GM20000 (cell line): ENCODE measurements at places on chromosomes 3 and 15.

- DNase-seq: no peak
Measured at GRCh38 chr3:166367947-166368533, 530.8 kb upstream of the BCHE start.

- DNase-seq: peak; percentile 88
Measured at GRCh38 chr3:71725271-71725991, at the start of gene EIF4E3. Gene EIF4E3 (minus strand): TSS chr3:71725402. CDS start chr3:71725367, 35 bp downstream.

DNA sequence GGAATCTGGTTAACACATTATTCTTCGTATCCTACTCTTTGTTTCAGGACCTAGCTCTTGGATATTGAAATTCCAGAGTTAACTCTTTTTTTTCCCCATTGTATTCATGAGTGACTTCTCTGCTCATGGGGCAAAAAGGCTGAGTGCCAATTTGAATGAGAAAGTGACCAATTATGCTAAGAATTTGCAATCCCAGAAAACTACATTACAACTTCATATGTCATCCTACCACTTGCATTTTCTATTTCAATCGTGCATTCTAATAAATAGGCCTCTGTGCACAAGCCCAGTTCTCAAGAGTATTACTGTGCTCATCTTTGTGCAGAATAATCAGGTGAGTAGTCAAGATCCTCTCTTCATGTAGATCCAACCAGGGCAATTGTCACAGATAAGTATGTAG is 537.8 kb downstream of the OTOL1 start:
- DNase-seq: no peak

DNA sequence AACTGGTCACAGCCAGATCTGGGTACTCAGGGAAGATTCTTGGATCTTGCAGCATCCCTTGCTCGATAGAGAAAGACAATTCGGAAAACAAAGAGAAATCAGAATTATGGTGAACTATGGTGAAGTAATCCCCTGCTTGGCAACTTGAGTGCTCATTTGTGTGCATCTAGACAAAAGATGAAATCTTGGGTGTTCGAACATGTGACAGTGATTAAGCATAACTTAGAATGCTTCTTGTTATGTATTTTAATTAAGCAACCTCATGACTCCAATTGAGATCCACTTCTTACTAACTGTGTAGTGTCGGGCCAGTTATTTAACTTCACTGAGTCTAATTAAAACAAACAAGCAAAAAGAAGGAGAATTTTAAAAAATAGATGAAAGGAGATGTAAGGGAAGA is 56.5 kb downstream of the ZNF385D start:
- DNase-seq: no peak

DNA sequence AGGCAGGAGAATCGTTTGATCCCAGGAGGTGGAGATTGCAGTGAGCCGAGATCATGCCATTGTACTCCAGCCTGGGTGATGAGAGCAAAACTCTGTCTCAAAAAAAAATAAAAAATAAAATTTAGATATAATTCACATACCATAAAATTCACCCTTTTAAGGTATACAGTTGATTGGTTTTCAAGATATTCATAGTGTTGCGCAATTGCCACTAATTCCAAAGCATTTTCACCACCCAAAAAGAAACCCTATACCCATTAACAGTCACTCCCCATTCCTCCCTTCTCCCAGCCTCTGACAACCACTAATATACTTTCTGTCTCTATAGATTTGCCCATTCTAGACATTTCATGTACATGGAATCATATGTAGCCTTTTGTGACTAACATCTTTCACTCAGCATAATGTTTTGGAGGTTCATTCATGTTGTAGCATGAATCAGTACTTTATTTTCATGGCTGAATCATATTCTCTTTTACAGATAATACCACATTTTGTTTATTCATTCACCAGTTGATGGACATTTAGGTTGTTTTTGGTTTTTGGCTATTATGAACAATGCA is 116.7 kb downstream of the RASA2 start:
- DNase-seq: no peak

- no peak for DNase-seq
Measured at GRCh38 chr15:48427960-48428547, 96.8 kb downstream of the DUT start.

DNA sequence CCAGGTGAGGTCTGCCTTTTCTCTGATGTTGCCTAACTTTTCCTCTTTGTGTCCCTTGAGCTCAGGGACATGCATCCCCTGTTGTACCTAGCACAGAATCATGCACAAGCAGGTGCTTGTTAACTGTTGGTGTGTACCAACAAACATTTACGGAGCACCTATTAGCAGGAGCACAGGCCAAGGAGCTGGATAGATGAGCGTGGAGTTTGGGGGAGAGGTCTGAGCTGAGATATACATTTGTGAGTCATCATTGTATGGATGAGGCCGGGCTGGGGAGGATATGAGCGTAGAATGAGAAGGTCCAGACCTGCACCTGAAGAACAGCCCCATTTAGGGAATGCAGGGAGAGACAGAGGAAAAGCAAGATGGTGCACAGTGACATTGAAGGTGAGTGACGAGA is 53.4 kb downstream of the SMAD3 start:
- DNase-seq: no peak

DNA sequence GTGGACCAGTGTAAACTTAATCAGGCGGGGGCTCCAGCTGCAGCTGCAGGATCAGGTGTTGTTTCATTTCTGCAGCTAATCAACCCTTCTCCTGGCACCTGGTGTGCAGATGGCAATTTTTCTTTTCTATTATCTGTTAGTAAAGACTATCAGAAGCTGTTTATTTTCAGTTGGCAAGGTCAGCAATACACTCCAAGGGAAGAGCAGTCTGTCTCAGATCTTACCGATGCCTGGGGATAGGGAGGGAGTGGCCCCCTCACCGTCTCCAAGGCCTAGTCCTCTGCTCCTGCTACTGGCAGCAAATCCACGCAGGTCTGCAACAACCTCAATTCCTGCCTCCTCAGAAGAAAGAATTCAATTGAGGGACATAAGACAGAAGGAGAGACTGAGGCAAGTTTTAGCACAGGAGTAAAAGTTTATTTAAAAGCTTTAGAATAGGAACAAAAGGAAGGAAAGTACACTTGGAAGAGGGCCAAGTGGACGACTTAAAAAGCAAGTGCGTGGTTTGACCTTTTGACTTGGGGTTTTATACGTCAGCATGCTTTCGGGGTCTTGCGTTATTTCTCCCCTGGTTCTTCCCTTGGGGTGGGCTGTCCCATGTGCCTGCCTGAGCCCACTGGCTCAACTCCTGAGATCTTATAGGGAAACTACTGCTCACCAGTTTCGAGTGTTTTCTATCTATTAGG is 9.2 kb downstream of the CCRL2 start:
- DNase-seq: no peak

DNA sequence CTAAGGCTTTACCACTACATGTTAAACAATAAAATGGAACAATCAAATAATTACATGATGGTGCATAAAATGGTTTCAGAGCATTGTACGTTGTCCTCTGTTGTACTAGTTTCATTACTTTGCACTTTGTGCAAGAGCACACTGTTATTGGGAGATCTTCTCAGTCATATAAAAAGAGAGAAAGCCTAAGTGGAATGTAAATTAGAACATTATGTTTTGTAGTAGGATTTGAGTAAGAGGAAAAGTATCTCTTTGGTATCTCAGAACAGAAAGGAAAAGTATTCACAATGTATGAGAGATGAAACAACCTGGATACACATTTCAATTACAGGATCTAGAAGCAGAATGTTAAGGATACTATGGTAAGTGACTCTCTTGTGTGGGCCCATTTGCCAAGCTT is 26.9 kb upstream of the PLSCR2 start:
- no peak for DNase-seq

- no peak for DNase-seq
Measured at GRCh38 chr15:33200903-33201302, 6.4 kb upstream of the FMN1 start.

DNA sequence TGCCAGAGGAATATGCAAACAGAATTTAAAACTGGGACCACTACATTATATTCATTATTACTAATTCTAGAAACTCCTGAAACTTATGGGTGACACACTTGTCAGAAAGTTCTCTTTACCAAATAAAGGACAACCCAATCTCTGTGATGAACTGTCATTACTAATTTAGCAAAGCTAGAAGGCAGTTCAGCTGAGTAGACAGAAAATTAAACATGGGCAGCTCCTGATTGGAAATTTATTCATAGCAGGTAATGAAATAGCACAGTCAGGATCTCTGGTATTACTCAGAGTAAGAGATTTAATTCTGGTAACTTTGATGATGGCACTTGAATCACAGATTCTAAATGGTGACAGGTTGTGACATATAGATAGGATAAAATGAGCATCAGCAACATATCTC is 123.0 kb downstream of the GBE1 start:
- no peak for DNase-seq

DNA sequence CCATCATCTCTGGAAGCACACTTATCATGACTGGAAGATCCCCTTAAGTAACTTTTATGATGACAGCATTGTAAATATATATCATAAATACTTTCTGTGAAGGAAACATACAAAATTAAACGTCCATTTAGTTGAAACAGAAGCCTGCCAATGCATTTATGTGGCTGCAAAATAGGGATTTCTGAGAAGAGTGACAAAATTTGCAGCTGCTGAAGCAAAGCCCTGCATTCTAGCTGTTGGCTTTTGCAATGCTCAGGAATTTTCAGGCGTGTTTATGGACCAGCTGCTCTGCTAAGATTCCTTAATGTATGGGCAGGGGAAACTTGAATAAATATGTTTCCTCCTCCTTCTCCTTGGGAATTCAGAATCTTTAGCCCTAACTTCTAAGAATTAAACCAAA is 137.3 kb downstream of the CACNA2D3 start:
- no peak for DNase-seq

DNA sequence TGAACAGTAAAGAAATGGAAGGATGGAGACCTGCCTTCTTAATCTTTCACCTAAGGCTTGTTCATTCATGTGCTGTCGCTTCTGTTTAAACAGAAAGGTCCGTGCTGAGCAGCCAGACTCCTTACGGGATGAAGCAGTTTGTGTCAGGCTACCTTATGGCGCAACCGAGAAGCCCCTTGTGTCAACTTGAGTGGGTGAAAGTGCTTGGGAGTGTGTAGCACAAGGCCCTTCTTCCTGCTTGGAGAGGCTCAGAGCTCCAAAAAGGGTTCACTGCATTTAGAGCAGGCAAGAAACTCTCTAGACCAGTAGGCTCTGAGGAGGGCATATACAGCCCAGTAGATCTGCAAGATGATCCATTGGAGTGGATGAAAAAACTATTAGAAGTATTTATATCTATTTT is 16.0 kb downstream of the CAPN3 start:
- no peak for DNase-seq

DNA sequence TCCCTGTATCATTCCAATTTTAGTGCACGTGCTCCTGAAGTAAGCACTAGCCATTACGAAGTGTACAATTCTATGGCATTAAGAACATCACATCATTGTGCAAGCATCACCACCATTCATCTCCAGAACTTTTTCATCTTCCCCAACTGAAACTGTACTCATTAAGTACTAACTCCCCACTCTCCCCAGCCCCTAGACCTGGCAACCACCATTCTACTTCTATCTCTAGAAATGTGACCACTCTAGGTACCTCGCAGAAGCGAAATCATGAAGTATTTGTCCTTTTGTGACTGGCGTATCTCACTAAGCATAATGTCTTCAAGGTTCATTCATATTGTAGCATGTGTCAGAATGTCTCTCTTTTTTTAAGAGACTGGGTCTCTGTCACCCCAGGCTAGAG is 11.4 kb downstream of the PPP1R2 start:
- DNase-seq: no peak

DNA sequence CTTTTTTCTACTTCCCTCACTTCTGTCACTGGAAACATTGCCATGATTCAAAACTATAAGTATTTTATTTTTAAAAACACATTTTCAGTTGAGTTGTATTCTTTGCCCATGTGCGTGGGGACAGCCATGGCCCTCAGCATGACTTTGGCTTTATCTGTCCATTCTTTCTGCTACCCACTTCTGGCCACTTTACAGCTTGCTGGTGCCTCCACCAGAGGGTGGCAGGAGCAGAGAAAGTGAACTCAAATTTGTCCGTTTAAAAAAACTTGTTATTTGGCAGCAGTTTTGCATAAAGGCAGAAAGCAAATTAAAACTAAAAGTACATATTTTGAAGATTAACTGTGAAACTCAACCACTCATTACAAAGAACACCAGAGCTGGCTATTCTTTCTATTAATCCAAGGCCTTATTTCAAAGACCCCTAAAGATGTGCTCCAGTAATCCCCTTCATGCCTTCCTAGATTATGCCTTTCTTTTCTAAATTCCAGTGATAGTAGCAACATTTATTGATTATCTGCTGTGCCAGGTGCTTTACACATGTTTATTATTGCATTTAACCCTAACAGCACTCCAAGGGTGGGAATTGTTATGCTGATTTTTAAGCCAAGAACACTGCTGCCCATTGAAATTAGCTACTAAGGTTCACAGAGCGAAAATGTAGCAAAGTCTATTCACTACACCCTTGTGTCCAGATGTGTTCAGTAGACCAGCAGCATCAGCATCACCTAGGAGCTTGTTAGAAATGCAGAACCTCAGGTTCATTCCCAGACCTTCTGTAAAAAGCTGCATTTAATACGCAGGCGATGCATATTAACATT is 134.8 kb downstream of the THRB start:
- no peak for DNase-seq

- DNase-seq: no peak
Measured at GRCh38 chr15:99514306-99514705, 51.5 kb upstream of the MEF2A start.

- DNase-seq: no peak
Measured at GRCh38 chr3:5039585-5039984, 60.3 kb downstream of the BHLHE40 start.

GRCh38 chr15:25226360-25226759 is 212.5 kb downstream of the UBE3A start:
- DNase-seq: no peak

GRCh38 chr3:168091941-168092340 is 3.8 kb downstream of the GOLIM4 start:
- no peak for DNase-seq

GRCh38 chr15:78993931-78994530 is 49.2 kb upstream of the CTSH start:
- no peak for DNase-seq

DNA sequence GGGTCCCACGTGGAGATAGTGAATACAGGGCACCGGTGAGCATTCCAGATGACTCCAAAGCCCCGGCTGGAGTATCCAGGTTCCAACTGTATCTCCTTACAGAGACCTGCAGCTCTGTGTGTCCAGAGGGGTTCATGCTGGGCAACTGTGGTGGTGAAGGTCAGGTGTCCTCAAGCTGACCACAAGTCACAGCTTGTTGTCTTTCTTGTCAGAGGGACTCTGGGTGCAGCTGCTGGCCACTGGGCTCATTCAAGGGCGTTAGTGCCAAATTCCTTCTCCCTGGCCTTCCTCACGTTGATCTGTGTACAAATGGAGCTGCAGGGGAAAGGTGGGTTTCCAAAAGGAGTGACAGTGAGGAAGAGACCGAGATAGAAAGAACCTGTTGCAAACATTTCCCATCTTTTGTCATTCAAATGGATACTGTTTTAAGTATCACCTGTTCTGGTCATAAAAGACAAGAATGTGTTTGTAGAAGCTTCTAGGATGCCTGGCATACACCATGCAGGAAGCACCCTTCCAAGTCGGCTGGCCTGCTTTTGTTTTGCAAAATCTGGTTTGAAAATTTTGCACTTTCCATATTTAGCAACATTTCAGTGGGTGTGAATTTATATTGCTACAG is 52.5 kb downstream of the CEMIP start:
- no peak for DNase-seq

- DNase-seq: no peak
Measured at GRCh38 chr15:46786590-46787285, 930.6 kb upstream of the SEMA6D start.
